ENCODE measurements at places on chromosomes 2 and 18.

DNA sequence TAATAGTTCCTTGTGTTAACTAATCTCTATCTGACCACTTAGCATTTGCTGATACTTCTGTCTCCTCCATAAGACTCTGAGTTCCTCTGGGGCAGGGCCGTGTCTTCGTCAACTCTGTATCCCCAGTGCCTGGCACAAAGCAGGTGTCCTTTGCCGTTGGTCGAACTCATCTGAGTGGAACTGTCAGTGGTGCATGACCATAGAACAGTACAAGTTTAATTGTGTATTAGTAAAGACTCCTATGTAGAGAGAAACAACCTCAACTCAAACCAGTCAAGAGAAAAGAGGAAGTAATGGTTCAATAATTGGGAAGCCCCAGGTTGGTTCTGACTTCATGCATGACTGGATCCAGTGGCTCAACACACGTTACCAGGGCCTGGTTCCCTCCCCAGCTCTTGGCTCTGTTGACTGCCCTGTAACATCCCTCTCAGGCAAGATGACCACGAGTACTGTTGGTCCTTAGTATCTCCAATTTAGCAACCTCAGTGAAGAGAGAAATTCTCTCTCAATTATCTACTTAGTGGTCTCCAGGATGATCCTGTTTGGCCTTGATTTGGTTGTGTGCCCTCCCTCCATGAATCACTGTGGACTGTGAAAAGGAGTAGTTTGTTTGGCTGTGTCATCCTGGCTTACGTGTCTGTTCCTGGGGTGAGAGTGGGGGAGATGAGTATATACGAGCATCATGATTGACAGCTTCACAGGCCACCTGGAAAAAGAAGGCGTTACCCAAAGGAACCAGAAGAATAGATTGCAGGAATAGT is 58.5 kb upstream of the MSH6 start:
- DNase-seq, result no peak

DNA sequence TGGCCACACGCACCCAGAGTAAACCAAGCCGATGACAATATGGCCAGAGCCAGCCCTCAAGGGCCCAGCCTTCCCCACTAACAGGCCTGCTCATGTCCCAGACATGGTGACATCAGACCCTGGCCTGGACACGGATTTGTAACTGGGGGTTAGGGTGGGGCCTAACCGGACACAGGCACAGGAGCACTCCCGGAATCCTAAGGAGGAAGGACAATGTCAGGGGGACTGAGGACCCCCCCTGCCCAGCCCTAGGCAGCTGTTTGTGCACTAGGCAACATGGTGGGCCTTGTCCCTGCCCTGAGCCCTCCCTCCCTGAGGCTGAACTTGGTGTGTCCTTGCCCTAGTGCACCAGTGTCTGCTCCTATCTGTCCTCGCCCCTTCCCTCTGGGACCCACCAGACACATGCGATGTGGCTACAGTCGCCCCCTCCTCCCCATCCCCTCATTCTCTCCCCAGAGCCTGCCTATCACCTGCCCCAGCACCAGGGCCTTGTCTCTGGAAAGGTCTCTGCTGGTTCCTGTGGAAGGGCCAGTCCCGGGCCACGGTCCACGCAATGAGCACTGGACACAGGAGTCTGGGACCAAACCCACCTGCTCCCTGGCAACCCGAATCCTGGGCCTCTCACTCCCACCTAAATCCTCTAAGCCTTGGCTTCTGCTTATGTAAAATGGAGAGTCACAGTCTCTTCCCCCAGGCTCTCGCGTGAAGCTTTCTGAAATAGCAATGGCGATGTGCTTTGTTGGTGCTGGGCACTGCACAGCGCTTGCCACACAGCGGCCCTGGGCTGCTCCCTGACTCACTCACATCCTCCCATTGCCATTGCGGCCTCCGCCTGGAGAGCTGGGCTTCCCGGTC is 76.5 kb upstream of the RAB6C start:
- no peak for DNase-seq

DNA sequence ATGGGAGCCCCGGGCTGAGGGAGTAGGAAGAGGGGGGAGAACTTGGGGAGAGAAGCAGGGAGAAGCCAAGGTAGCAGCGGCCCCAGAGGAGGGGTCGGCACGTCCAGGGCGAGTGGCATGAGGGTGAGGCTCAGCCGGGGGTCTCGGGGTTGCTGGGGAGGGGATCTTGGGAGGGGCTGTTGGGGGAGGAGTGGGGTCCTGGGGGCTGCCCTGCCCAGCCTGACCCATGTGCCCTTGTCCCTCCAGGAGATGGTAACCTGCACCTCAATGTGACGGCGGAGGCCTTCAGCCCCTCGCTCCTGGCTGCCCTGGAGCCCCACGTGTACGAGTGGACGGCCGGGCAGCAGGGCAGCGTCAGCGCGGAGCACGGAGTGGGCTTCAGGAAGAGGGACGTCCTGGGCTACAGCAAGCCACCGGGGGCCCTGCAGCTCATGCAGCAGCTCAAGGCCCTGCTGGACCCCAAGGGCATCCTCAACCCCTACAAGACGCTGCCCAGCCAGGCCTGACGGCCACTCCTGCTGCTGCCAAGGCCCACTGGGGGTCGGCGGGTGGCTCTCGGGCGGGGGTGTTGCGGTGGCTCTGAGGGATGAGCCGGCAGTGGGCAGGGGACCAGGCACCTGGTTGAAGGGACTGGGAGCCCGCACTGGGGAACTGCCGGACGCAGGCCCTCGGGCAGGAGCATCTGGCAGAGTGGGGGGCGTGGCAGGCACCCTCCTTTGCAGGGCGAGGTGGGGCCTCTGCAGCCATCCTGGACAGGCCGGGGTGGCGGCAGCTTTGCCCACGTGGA is 9.0 kb upstream of the GAL3ST2 start:
- DNase-seq, result no peak

- no peak for DNase-seq
These were observed 245.5 kb downstream of the FIGN start for GRCh38 chr2:163490281-163490680.

GRCh38 chr2:68290901-68291300 is 28.8 kb downstream of the CNRIP1 start:
- DNase-seq, result no peak

DNA sequence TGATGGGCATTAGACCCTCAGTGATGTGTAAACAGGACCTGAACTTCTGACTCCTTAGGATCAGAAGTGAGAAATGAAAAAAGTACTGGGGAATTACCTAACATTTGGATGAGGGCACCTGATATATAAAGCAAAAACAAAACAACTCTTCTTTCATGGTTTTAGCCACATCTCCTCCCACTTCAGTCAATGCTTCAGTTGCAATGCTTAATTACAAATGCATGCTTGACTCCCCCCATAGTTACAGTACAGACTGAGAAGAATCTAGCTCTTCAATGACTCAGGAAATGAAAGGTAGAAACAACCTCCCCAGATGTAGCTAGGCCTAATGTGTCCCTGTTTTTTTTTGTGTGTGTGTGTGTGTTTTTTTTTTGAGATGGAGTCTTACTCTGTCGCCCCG is 276.8 kb upstream of the POU3F3 start:
- DNase-seq, result no peak

DNA sequence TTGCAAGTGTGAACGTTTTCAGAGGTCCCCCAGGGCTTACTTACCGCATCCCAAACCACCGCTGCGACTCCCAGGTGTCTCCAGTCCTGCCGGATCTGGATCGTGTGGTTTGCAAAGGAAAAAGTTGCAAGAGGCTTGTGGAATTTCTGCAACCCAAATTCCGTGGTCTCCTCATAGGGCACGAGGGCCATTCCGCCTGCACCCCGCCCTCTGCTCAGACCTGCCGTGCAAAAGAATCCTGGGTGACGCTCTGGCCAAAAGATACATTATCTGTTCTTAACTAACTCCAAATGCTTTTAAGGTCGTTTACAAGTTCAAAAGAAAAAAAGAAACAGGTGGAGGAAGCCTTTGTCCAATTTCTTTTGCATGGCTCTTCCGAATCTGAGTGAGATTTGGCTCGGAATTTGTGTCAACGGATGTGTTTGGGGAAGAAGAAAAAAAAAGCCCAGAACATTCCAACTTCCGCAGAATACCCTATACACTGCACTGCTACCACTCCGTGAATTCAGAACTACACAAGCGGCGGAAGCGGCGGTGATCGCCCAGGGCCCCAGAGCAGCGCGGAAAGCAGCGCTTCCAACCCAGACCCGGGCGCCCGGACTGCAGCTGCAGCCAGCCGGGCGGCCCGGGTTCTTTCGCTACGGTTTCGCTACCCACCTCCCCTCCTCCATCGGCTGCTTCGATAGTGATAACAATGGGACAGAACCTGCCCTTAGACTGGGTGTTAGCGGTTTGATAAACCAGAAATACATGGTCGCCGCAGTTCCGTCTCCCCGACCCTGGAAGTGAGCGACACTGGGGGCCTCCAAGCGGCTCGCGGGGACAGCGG is 795 bp downstream of the METTL21A start:
- DNase-seq, result peak; percentile 62

DNA sequence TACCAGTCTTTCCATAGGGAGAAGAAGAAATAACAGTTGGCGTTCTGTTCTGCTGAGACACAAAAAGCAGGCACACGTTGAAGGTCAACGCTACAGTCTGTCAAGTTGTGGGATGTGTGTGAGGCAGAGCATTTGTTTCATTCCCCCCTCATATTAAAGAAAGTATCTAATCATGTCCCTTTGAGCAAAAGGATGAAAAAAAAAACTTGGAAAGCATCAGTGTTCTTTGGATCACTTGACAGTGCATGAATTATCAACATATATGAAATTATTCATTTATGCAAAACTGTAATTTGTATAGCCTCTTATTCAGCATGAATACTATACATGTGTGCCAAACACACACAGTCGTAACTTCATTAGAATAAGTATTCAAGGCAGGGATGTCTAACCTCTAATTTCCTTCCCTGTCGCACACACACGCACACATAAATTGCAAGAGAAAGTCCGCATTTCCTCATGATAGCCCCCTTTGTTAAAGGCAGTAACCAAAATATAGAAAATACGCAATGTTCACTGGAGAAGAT is 228.6 kb downstream of the RND3 start:
- DNase-seq, result no peak

GRCh38 chr18:58806826-58807714 is 57.6 kb upstream of the ZNF532 start:
- DNase-seq, result no peak

GRCh38 chr18:68417166-68417799 is 297.6 kb downstream of the TMX3 start:
- DNase-seq, result no peak

DNA sequence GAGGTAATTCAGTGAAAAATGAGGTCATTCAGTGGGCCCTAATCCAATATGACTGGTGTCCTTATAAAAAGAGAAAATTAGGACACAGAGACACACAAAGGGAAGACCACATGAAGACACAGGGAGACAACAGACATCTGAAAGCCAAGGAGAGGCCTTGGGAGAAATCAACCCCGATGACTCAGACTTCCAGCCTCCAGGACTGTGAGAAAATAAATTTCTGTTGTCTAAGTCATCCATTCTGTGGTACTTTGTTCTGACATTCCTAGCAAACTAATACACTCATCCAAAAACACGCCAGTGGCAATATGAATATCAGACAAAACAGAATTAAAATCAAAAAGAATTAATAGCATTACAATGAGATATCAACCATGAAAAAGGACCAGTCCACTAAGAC is 303.7 kb downstream of the SS18 start:
- peak; percentile 69 for DNase-seq

DNA sequence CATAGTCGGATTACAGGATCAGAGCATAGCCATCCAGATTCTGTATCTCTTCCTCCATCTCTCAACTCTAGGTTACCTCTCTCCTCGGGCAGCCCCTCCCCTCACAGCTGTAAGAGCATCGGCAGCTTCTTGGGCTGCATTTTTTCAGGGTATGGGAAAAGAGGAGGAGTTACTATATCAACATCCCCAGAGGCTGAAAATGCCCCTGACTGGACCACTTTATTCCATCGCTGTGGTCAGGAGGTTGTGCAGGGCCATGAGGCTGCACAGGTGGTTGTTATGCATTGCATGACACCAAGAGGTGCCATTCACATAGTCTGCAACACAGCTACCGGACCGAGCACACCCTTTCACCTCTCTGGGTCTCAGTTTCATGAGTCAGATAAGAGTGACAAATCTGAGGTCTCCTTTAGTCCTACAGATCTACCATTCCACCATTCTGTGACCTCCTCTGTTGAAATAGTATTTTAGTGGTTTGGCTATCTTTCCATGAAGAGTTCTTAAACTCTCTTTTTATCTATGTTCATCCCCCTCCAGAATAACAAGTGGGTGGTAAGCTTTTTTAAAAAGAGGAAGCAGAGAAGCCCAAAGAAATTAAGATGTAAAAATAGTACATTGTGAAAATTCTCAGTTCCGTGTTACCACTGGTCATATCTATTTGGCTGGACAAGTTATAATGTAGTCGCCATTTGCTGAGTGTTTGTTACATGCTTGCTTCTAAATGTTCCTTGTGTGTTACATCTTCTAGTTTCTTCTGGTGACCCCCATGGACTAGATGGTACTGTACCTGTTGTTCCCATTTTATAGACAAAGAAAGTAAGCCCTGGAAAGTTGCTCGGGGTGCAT is 56.6 kb upstream of the SLC1A4 start:
- DNase-seq, result no peak

DNA sequence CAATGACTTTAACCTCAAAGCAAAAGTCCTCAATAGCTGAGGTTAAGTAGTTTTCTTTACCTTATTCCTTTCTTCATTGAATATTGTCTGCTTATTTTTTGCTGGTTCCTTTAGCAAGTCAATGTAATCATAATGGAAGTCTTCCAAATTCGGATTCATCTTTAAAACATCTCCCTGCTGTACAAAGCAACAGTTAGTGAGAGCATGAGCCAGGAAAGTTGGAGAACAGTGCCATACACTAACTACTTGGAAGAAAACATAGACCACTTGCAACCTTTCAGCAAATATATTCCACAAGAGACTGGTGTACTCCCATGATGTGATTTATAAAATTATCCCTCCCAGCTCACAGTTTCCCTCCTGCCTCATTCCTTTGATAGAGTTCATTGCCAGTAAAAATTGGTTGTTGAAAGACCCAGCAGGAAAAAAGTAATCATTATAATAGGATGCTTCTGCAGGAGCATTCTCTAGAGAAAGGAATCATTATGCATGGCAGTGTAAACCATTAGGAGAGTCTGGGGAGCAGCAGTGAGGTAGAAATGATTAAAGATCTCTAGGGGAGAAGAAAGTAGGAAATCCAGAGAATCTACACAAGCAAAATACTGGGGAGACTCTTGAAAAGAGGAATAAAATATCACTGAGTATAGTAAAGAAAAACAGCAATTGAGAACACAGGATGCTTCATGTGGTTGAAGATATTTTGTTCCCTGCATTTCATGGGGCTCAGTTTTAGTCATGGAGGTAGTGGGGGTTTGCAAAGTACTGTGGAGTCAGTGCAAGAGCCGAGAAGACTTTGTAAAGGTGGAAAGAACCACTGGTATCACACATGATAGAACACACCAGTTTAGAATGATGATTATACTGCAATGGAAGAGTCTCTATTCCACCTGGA is 38.6 kb upstream of the TTN start:
- peak; percentile 79 for DNase-seq

DNA sequence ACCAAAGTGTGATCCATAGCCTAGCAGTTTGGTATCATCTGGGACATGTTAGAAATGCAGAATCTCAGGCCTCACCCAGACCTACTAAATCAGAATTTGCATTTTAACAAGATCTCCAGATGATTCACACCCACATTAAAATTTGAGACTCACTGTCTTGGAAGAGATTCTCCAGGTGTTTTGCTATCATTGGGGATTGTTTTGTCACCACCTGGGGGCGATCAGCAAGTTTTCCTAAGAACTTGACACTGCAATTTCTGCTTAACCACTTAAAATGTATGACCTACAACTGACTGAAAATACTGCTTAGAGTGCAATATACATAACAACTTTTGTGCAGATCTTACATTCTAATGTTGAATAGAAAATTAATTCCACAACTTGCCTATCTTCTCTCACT is 18.9 kb upstream of the ITGA4 start:
- no peak for DNase-seq

Measured in fibroblast of gingiva (primary cell).